ENCODE measurements at places on chromosomes 13 and 19. TPM values are rescaled to one million over a fixed set of nuclear protein-coding genes. Genes with fewer than 3 reads are reported as not detected.
A peak's percentile ranks its signal among the peaks of the same experiment; 100 is the strongest.

Gene MED25
- total RNA-seq = 27.6 TPM

Gene MCF2L
- total RNA-seq = not detected

Gene SMIM17
- not detected for total RNA-seq

Gene LHB
- total RNA-seq = not detected

Gene OR7D2
- total RNA-seq = not detected

Gene IER2
- 39.0 TPM for total RNA-seq

Gene ACTMAP
- total RNA-seq = 0.95 TPM

Gene FOSB
- not detected for total RNA-seq

Gene NXNL1
- total RNA-seq = not detected

Gene ZNF440
- total RNA-seq = 13.6 TPM

Gene KCNRG
- total RNA-seq = not detected

- peak; percentile 59 for DNase-seq
Measured at GRCh38 chr13:59531571-59532091, 632.1 kb downstream of the DIAPH3 start.

GRCh38 chr19:47456721-47457474, 14.8 kb downstream of the SLC8A2 start:
- DNase-seq = no peak

DNA sequence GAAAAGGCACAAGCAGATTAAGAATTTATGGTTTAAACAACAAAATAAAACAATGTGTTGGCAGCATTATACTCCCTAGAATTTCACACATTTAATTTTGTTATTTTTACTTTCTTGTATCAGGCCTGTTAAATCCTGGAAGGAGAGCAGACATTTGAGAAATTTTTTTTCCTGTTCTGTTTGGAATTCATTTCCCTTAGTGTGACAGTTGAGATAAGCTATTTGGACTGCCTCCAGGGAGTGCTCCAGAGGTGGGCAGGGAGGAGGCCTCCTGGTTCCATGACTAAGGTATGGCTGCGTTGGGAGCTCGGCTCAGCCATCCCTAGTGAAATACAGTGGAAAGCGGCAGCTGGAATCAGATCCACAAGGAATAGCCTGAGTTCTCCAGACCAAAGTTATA, 185.7 kb downstream of the KCNRG start:
- no peak for DNase-seq

DNA sequence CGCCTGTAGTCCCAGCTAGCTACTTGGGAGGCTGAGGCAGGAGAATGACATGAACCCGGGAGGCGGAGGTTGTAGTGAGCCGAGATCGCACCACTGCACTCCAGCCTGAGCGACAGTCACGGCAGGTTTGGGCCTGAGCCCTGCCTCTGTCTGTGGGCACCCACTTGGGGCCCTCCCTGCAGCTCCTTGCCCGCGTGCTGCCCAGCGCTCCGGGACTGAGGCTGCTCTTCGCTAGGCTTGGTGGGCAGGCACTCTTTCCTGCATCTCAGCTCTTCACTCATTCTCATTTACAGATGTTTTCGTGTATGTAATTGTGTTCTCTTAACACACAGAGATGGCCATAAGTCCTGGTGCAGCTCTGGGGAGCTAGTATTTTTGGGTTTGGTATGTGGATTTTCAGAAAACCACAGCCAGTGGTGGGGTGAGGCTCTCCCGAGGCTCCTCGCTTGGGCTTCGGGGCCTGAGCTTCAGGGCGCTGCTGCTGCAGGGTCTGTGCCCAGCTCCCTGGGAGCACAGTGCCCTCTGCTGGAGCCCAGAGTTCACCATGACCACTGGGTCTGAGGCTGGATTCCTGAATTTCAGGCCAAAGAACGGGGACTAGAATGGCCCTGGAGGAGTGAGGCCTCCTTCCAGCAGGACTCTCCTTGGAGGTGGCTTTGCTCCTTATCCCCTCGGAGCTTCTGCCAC, 15.2 kb downstream of the UPF1 start:
- DNase-seq = peak; percentile 81

- no peak for DNase-seq
Measured at GRCh38 chr19:21143854-21144253, 2.0 kb downstream of the ZNF431 start.

- no peak for DNase-seq
Measured at GRCh38 chr13:80214521-80214991, 126.4 kb downstream of the SPRY2 start.

DNA sequence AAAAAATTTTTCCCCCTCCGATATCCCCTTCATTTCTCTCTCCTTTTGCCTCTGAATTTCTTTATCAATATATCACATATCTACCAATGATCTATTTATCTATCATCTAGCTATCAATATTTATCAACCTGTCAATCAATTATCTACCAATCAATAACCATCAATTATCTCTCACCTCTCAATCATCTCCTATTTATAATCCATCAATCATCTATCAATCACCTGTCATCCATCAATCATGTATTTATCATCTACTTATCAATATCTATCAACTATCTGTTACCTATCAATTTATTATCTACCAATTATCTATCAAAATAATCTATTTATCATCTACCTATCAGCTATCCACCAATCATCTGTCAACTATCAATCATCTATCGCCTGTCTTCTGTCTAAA, 17.1 kb downstream of the MBD3L1 start:
- DNase-seq = no peak

DNA sequence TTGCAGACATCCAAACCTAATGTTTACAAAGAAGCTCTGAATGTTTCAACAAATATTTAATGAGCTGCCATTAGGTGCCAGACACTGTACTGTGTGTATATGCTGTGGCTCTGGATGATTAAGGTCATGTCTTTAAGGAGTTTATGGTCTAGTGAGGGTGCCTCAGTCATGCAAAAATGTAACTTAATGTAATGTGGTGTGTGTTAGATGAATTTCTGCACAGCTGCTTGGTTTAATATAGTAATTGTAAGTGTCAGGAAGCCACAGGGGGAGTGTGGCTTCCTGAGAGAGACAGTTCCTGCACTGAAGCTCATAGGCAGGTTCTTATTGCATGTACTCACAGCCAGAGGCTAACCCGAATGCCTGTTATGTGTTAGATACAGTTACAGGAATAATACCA, 43.3 kb downstream of the SPATA13 start:
- no peak for DNase-seq

DNA sequence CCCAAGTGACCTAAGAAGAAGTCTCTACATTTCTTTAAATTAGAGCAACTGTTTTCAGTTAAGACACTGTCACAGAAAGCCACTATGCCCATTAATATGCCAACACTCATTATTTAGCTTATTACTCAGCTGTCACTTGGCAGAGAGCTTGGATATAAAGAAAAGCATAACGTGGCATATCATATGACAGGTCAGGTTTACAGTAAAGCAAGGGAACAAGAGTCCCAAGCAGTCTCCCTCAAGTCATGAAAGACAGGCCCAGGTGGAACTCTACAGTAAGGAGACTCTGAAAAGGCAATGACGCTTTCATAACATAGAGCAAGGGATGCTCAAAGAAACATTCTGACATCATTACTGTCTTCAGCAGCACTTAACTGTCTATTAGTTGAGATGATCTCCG, 6.3 kb downstream of the LHFPL6 start:
- DNase-seq = no peak

DNA sequence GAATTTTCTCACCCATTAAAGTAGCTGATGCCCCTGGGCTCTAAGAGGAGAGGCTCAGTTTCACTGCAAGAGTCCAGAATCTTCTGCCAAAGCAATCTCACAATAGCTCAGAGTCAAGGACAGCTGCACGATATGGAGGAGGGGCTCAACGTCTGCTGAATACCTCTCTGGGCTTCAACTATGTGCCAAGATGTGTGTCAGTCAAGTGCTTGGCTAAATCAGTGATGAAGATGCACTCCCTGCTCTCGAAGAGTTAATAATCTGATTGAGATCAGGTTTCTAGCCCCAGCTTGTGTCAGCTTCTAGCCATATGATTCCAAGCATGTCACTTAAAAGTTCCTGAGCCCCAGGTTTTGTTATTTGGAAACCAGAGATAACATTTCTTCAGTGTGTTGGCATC, 46.8 kb downstream of the KLF12 start:
- DNase-seq = no peak

GRCh38 chr19:17951157-17951989, 15.5 kb upstream of the KCNN1 start:
- no peak for DNase-seq

- peak; percentile 95 for DNase-seq
Measured at GRCh38 chr19:8240274-8241229, 31.4 kb downstream of the CERS4 start.

DNA sequence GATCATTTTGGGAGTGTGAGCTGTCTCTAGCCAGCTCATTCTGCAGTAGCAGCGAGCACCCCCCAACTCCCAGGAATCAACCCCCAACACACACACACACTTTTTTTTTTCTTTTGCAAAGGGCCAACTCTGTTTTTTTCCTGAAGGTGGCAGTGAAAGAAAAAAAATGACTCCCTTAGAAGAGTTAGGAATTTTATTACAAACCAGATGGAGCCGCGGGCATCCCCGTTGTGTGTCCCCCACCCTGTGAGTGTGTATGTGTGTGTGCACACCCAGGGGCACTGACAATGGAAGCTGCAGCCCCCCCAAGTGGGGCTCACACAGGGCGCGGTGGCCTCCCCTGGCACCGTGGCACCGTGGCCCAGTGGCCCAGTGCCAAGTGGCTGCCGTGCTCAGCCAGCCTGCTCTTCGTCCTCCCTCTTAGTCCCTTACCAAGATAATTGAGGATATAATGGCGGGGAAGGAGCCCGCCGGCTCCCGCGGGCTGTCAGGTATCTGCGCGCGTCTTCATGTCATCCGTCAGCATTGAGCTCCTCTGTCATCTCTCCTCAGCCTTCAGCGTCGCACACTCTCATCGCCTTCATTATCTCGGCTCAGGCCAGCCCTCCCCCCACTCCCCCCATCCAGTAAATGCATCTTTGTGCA, 314.1 kb downstream of the ZNF536 start:
- no peak for DNase-seq

GRCh38 chr13:101412076-101412475, 4.2 kb downstream of the NALCN start:
- no peak for DNase-seq

DNA sequence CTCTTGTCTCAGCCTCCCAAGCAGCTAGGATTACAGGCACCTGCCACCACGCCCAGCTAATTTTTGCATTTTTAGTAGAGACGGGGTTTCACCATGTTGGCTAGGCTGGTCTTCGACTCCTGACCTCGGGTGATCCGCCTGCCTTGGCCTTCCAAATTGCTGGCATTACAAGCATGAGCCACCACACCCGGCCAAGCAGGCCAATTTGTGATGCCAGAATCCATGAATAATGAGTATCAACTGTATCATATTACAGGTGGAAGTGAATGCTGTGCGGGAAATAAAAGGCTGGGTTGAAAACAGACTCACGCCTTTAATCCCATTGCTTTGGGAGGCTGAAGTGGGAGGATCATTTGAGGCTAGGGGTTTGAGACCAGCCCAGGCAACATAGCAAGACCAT, 3.6 kb upstream of the NFILZ start:
- peak; percentile 95 for DNase-seq

DNA sequence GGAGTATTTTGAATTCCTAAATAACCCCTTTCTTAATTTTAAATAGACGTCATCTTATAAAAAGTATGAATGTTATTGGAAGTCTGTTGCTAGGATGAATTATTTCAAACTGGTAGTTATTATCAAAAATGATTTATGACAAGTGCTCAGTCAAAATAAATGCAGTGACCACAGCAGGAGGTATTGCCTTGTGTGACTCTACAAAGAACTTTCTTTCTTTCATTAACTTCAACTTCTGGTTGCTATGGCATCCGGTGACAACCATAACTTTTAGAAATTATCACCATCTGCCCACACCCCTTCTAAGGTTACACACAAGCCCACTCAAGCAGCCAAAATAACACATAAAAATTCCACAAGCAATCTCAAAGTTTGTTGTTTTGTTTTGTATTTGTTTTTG, 189.9 kb downstream of the DACH1 start:
- DNase-seq = no peak

- DNase-seq = no peak
Measured at GRCh38 chr19:48417421-48417820, 24.0 kb downstream of the GRIN2D start.

DNA sequence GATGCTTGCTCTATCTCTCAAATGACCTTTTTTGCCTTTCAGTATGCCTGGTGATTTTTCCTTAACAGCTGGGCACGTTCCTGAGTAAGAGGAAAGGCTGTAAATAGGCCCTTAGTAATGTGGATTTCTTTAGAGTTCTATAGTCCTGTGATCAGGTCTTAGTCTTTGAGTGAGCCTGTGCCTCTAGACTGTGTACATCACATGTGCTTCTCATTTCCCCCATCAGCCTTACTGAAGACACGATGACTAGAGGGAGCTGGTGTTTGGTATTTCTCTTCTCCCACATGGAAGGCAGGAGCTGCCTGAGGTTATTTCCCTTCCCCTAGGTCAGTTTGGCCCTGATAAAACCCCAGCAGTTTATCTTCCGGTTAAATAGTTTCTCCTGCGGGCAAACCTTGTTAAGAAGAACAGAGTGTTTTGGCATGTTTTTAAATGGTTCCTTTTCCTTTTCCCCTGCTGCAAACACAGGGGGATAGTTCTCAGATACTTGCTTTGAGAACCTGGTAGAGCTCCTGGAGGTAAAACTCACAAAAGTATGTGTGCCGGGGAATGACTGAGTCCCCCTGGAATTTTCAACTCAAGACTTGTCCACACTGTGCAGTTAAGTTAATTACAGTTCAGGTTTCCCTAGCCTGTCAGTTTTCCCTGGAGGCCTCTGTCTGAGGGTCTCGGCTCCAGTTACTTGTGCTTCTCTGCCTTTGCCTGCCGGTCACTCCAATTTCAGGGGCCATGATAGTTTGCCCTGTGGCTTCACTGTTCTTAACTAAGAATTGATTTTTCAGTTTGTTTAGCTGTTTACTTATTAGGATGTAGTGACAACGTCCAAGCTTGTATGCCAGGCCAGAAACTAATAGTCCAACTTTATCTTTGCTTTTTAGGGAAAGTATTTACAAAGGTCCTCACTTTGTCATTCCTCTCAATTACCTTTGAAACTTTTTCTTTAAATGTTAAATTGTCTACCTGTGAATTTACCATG, 94.4 kb downstream of the URI1 start:
- no peak for DNase-seq

DNA sequence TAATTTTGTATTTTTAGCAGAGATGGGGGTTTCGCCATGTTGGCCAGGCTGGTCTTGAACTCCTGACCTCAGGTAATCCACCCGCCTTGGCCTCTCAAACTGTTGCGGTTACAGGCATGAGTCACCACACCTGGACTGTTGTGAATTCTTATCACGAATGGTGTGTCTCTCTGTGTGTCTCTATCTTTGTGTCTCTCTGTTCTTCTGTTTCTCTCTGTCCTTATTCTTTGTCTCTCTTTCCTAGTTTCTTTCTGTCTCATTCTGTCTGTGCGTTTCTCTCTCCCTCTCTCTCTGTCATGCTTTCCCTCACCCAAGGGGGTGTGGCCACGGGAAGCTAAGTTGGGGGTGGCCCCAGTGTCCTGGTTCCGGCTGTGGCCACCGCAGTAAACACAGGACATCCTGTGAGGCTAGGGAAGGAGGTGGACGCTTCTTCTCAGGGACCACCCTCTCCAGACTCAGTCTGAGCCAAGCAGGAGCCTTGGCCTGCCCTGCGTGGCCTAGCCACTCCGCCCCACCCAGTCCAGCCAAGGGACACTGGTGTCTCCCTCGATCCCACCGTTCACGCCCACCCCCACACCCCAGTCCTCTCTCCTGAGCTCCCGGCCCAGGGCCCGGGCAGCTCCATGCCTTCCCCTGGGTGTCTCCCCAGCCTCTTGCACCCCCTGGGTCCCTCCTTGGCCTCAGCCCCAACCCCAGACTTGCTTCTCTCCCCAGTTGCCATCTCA, 3.9 kb upstream of the PRX start:
- DNase-seq = no peak
